Islet precursor cell (in vitro differentiated cells): ENCODE measurements at places on chromosomes 7 and 10.

GRCh38 chr7:158093156-158093796 lies 494.3 kb downstream of the PTPRN2 start:
- DNase-seq = peak; percentile 41

DNA sequence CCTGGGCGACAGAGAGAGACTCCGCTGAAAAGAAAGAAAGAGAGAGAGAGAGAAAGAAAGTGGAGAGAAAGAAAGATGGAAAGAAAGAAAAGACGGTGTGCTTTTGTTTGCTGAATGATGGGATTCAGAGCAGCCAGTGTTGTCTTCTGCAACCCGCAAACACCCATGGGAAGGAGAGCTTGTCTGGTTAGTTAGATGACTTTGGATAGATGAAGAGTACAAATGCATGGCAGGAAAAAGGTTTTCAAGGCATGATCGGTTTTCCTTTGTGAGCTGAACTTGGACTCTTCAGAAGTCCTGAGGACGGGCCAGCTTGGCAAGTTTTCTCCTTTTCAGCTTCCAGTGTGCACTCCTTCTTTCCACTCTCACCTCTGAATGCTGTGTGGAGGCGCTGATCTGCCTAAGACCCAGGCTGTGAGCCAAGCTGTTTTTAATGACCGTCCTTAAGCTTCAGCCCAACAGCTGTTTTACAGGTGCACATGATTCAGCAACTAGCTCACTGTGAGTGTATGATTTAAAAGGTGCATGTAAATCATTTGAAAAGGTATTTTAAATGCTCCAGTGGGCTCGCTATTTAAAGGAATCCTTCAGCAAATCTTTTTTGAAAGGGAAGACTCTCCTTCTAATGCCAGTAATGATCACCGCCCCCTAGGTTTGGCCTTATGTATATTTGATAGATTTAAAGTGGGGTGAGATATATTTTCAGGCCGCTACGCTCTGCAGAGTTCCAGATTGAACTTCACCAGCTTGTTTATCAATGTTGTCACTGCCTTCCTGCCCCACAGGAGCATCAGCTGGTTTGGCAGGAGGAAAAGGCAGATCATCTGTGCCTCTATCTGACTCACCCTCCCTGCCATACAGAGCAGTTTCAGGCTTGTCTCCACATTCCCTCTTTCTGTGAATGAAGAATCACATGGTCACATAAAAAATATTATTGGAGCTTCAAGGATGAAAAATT lies 115.0 kb downstream of the PLXDC2 start:
- peak; percentile 58 for DNase-seq

DNA sequence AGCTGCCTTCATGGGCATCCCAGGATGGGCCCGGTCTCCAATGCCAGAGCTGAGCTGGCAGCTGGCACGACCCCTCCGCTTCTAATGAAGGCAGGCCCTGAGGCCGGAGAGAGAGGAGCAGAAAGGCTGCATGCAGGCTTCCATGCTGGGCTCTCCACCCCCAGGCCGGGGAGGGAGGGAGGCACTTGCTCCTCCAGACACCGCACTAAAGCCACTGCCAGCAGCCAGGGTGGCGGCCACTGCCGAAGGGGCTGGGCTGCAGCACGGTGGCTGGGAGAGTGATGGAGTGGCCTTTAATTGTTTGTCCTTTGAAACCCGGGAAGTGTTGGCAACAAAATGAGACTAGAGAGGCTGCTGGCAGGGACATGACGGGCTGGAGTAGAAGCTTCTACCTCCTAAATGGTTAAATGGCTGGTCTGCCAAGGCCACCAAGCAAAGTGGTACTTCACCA lies 236.5 kb downstream of the SKAP2 start:
- DNase-seq = no peak

DNA sequence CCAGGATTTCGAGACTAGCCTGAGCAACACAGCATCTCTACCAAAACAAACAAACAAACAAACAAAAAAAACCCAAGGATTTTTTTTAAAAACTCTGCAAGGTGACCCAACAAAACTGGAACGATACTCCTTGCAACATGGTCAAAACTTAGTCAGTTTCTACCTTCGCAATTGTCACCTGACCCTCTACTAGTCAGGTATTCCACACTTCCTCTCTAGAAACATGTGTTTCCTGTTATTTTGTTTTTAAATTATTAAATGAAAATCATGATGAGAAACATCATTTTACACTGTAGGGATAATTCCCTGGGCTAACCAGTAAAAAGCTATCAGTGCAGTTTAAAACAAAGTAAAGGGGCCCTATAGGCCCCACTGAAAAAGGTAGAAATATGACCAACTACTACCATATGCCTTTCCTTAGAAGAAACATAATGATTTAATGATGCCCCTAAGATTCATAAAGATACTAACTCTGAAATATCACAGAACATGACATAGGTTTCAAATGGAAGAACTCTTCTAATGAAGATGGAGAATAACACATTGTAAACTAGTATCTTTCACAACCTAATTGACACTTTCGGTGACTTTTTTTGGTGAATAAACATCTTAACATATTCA lies 8.7 kb downstream of the BRAF start:
- DNase-seq = no peak

- DNase-seq = no peak
These were observed 37.7 kb downstream of the CDK6 start for GRCh38 chr7:92798517-92799249.

- DNase-seq = peak; percentile 52
These were observed 124.2 kb downstream of the PLPP4 start for GRCh38 chr10:120580918-120581895.

- DNase-seq = no peak
These were observed 131.6 kb downstream of the CD36 start for GRCh38 chr7:80770061-80770460.

GRCh38 chr10:60387531-60387930 lies 2.1 kb downstream of the ANK3 start:
- no peak for DNase-seq

DNA sequence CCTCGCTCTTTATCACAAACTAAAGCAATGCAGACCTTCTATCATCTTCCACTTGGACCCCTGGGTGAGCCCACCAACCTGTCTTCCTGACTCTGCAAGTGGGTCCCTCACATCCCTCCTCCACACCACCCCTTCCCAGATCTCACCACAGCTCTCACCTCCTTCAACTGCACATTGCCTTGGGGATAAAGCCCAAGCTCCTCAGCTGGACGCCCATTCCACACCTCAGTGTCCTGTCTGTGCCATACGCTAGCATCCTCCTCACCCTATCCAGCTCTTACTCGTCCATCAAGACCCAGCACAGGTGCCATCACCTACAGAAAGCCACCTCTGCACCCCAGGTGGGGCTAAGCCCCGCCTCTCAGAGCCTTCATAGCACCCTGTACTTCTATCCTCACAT lies 141.0 kb upstream of the LANCL2 start:
- peak; percentile 14 for DNase-seq

DNA sequence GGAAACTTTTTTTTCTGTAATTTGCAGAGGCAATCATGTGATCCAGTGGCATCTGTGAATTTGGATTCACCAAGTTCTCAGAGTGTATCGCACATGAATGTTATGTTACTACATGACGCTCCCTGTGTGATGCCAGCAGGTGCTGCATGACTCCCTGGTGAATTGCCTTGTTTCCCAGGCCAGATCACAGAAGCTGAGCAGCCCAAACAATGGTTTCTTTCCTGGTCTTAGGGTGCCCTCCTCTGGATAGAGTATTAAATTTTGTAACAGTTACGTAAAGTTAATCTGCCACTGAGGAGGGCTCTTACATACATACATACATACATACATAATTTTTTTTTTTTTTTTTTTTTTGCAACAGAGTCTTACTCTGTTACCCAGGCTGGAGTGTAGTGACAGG lies 3.6 kb downstream of the ZSCAN21 start:
- DNase-seq = peak; percentile 58
